Caki2 (cell line): ENCODE measurements at places on chromosomes 16 and 17. TPM values are rescaled to one million over a fixed set of nuclear protein-coding genes. Genes with fewer than 3 reads are reported as not detected.
A peak's percentile ranks its signal among the peaks of the same experiment; 100 is the strongest.

Gene SKAP1
- total RNA-seq: 0.88 TPM in 1 of 2 replicates, not detected in the other

DNA sequence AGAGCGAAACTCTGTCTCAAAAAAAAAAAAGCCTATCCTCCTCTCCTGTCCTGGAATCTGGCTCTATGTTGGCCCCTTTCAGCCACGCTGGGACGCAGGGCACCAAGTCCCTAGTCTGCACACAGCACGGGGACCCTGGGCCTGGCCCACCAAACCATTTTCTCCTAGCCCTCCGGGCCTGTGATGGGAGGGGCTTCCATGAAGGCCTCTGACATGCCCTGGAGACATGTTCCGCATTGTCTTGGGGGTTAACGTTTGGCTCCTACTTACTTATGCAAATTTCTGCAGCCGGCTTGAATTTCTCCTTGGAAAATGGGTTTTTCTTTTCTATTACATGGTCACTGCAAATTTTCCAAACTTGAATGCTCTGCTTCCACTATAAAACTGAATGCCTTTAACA lies 12.6 kb upstream of the GPT2 start:
- no peak for DNase-seq

- DNase-seq: peak; percentile 69
Observed at GRCh38 chr17:65163990-65164495, 26.9 kb downstream of the RGS9 start.

DNA sequence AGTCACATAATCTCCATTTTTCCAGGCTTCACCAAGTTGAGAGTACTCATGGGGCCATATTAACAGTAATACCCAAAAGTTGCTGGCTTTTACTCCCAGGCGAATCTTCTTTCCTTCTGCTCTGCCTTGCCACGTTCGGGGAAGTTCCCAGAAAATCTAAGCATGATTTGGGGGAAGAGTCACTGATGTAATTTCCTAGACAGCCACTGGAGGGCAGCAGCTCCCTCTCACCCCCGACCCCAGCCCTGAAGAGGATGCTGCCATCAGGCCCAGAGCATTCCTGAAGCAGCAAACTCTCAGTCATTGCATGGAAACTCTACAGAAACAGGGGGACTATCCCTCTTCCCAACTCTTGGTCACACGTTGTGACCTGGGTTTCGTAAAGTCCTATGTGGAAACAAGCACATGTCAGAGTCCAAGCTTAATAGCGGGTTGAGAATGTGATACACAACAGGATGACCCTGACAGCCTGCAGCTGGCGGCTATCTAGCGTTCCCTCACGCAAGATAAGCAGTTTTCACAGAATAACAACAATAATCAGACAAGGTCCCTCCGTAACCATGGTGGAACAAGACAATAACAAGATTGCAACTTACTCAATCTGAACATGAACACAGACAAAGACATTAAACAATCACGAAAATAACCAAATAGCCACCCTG lies 43.8 kb upstream of the DHX40 start:
- DNase-seq: peak; percentile 66
